Transverse colon (tissue), 4 donors: ENCODE measurements at places on chromosomes 16 and 17. TPM values are rescaled to one million over a fixed set of nuclear protein-coding genes. Genes with fewer than 3 reads are reported as not detected.
A peak's percentile ranks its signal among the peaks of the same experiment; 100 is the strongest.

Gene SLC16A6
- total RNA-seq, result not detected

Gene RGS11
- total RNA-seq, result 4.4 TPM

Gene SNX20
- 0.20 TPM for total RNA-seq

DNA sequence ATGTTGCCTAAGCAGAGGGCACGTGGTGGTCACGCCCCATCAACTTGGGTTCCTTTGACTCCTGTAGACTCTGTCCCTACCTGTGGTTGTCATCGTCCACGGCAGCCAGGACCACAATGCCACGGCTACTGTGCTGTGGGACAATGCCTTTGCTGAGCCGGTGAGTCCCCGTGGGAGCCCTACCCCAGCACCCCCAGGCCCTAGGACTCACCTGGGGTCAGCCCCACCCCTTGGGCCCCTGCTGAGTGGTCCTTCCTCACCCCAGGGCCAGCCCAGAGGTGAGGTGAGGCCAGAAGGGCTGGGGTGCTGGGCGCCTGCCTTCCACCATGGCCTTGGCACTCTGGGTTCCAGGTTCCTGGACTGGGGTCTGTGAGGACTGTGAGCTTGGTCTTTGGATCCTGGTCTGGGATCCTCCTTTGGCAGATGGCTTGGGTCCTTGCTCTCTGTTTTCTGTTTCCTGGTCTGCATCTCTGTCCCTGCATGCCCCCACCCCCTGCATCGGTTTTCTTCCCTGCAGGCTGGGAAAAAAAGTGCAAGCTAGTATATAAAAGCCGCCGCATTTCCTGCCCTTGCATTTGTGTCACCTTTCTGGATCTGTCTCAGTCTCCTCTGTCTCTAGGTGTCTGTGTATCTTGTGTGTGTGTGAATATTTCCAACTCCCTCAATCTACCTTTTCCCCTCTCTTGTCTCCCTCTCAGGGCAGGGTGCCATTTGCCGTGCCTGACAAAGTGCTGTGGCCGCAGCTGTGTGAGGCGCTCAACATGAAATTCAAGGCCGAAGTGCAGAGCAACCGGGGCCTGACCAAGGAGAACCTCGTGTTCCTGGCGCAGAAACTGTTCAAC is 17.5 kb downstream of the STAT5A start:
- peaks cover under 1% of the 10 kb centered on the region for H3K4me1 ChIP-seq
- H3K27me3 ChIP-seq, result no peaks in the 10 kb centered on the region
- DNase-seq, result no peak
- H3K27ac ChIP-seq, result no peak overlapping the region

Gene CA7
- 107 TPM for total RNA-seq

DNA sequence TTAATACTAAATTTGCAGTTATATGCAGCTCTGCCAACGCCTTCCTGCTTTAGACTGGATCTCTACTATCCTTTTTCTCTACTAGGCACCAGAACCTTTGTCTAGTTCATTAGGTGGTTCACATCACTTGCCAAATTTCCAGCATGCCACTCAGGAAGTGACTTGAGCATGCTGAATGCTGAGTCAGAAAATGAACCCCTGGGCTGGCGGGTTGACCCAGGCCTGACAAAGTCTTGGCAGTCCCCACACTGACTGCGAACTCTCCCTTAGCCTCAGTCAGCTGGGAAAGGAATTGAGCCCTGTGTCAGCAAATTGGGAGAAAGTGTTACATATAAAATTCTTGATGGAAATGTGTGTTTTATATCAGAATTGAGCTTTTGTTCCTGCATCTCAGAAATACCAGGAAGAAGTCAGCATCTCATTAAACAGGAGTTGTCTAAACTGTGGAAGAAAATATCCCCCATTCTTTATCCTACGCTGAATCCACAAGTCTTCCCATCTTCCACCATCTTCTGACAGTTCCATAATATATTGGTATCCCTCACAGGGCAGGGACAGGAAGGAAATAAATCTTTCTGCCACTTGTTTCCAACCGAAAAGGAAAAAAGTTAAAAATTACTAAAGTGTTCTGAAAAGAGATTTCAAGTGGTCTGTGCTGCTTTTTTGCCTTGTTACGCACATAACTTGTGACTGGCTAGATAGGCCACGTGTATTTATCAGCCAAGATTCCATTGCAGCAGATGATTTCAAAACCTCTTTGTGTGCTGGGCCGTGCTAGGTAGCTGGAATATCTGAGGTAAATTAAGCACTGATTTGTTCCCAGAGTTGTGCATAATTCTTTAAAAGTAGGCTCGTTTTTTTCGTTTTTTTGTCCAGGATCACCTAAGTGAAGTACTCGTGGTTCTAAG is 16.7 kb upstream of the SLC12A3 start:
- no peak for DNase-seq
- no peaks in the 10 kb centered on the region for H3K4me1 ChIP-seq
- no peak overlapping the region for H3K4me3 ChIP-seq
- no peaks in the 10 kb centered on the region for H3K27me3 ChIP-seq
- H3K27ac ChIP-seq, result no peak overlapping the region

- no peak overlapping the region for H3K4me3 ChIP-seq
- no peaks in the 10 kb centered on the region for H3K4me1 ChIP-seq
- no peak for DNase-seq
- no peak overlapping the region for H3K27ac ChIP-seq
Observed at GRCh38 chr16:51916231-51916630, 630.7 kb downstream of the TOX3 start.

GRCh38 chr17:76530095-76530723 is 7.3 kb downstream of the CYGB start:
- peaks cover 37% of the 10 kb centered on the region for H3K4me1 ChIP-seq
- DNase-seq, result no peak
- H3K4me3 ChIP-seq, result no peak overlapping the region
- H3K27ac ChIP-seq, result peak overlapping the region; percentile 82
- no peaks in the 10 kb centered on the region for H3K36me3 ChIP-seq

- no peaks in the 10 kb centered on the region for H3K36me3 ChIP-seq
- no peak for DNase-seq
- H3K4me1 ChIP-seq, result no peaks in the 10 kb centered on the region
- no peak overlapping the region for H3K4me3 ChIP-seq
- H3K27ac ChIP-seq, result no peak overlapping the region
- H3K27me3 ChIP-seq, result no peaks in the 10 kb centered on the region
Observed at GRCh38 chr17:8788998-8789397, 10.2 kb downstream of the MFSD6L start.

Gene HOXB1
- not detected for total RNA-seq

Gene RND2
- total RNA-seq, result not detected

- no peak for DNase-seq
- H3K27me3 ChIP-seq, result no peaks in the 10 kb centered on the region
- no peaks in the 10 kb centered on the region for H3K4me1 ChIP-seq
- peak overlapping the region; percentile 51 for H3K27ac ChIP-seq
- no peaks in the 10 kb centered on the region for H3K36me3 ChIP-seq
- no peak overlapping the region for H3K4me3 ChIP-seq
Observed at GRCh38 chr17:5516060-5516792, 29.9 kb downstream of the MIS12 start.

DNA sequence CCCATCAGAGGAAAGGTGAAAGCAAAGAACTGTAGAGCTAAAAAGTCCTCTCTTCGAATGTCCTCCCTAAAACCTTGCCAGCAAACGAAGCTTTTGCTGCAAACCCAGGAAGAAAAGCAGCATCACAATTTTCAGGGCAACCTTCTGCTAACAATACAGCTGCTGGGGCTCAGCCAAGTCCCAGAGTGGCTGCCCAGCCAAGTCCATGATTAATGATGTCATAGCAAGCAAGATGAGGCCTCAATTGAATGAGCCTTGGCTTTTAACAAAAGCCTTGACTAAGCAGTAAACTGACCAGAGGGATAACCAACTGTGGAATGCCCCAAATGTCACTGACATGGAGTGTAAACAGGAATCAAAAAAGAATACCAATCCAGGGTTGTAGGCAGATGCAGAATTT is 342.7 kb downstream of the PMP22 start:
- H3K4me1 ChIP-seq, result no peaks in the 10 kb centered on the region
- H3K27me3 ChIP-seq, result peaks cover 5% of the 10 kb centered on the region
- no peaks in the 10 kb centered on the region for H3K36me3 ChIP-seq
- H3K27ac ChIP-seq, result no peak overlapping the region

Gene ZNF423
- total RNA-seq, result 6.6 TPM

DNA sequence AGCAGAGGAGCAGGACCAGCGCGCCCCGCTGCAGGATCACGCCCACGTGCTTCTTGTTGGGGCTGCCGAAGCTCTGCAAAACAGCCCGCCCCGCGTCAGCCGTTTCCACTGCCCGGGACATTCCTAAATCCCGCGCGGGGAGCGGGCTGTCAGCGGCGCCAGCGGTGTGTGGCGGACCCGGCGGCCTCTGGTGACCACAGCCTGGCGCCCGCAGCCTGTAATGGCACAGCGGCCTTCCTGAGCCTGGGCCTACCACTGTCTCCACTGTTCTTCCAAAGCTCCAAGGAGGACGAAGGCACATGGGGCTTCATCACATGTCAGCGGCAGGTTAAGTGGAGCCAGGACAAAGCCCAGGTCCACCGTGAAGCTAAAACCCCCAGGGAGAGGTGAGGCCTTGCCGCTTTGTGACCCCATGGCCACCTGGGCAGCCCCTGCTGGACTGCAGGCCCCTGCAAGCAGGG is 2.5 kb downstream of the SLC47A2 start:
- H3K4me1 ChIP-seq, result no peaks in the 10 kb centered on the region
- H3K36me3 ChIP-seq, result no peaks in the 10 kb centered on the region

Gene ZPBP2
- not detected for total RNA-seq

Gene CCL1
- total RNA-seq, result not detected

- no peak overlapping the region for H3K4me3 ChIP-seq
- DNase-seq, result no peak
- H3K4me1 ChIP-seq, result no peaks in the 10 kb centered on the region
- H3K36me3 ChIP-seq, result peaks cover 19% of the 10 kb centered on the region
Observed at GRCh38 chr16:53282975-53283946, 151.0 kb upstream of the RBL2 start.

DNA sequence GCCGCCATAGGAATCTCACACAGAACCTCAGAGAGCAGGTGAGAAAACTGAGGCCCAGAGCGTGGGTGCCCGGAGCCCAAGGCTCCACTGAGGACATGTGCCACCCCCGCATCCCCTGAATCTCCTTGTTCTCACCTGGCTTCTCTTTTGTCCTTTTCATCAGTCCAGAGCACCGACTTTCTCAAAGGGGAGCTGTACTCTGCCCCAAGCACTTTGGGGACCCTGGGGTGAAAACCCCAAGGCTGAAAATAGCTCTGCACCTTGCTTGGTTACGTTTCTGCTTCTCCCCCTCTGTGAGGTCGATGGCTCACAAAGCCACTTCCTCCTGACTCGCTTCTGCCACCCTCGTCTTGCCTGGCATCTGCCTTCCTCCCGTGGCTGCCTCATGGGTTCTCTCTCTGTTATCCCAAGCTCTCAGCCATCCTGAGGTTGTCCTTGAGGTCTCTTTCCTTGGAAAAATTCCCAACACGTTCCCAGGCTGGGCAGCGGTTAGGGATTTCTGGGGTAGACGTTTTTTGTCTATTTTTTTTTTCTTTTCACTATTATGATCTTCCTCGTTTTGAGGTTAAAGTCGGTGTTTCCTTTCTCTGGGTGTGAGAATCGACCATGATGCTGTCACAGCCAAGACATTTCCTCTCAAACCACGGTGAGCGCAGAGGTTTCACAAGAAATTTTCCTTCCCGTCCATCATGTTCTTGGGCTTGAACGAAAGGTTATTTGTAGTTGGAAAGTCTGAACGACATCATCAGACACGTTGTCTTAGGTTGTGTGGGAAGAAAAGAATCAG is 37.2 kb downstream of the IRF8 start:
- H3K4me3 ChIP-seq, result no peak overlapping the region
- H3K4me1 ChIP-seq, result no peaks in the 10 kb centered on the region
- no peaks in the 10 kb centered on the region for H3K27me3 ChIP-seq
- peak; percentile 46 for DNase-seq

- no peaks in the 10 kb centered on the region for H3K27me3 ChIP-seq
- H3K4me1 ChIP-seq, result no peaks in the 10 kb centered on the region
- no peaks in the 10 kb centered on the region for H3K36me3 ChIP-seq
- no peak overlapping the region for H3K4me3 ChIP-seq
- DNase-seq, result no peak
Observed at GRCh38 chr16:52470585-52470984, 76.4 kb downstream of the TOX3 start.
